ENCODE measurements at places on chromosomes 5 and 9. TPM values are rescaled to one million over a fixed set of nuclear protein-coding genes. Genes with fewer than 3 reads are reported as not detected.

The ANKH gene
- 14.7 TPM for polyA plus RNA-seq

The C5 gene
- polyA plus RNA-seq = 1.7 TPM

The PNPLA7 gene
- polyA plus RNA-seq = 5.7 TPM

The RNF180 gene
- polyA plus RNA-seq = not detected

The SLC45A2 gene
- polyA plus RNA-seq = not detected

The FSTL4 gene
- 0.39 TPM for polyA plus RNA-seq

The PCDHGA10 gene
- polyA plus RNA-seq = not detected

The PHAX gene
- polyA plus RNA-seq = 29.7 TPM

The NUTM2G gene
- not detected for polyA plus RNA-seq

The CNTNAP3 gene
- not detected for polyA plus RNA-seq

The COL23A1 gene
- not detected for polyA plus RNA-seq

- peaks cover 7% of the 10 kb centered on the region for H3K4me1 ChIP-seq
- DNase-seq = no peak
- H3K4me3 ChIP-seq = no peak overlapping the region
- H3K27ac ChIP-seq = no peak overlapping the region
Measured at GRCh38 chr9:93354451-93354850, 97.0 kb upstream of the FAM120A start.

GRCh38 chr5:53994148-53994547 is 316.2 kb downstream of the ARL15 start:
- H3K4me1 ChIP-seq = no peaks in the 10 kb centered on the region
- no peak overlapping the region for H3K4me3 ChIP-seq
- no peak for DNase-seq
- no peak overlapping the region for H3K27ac ChIP-seq

DNA sequence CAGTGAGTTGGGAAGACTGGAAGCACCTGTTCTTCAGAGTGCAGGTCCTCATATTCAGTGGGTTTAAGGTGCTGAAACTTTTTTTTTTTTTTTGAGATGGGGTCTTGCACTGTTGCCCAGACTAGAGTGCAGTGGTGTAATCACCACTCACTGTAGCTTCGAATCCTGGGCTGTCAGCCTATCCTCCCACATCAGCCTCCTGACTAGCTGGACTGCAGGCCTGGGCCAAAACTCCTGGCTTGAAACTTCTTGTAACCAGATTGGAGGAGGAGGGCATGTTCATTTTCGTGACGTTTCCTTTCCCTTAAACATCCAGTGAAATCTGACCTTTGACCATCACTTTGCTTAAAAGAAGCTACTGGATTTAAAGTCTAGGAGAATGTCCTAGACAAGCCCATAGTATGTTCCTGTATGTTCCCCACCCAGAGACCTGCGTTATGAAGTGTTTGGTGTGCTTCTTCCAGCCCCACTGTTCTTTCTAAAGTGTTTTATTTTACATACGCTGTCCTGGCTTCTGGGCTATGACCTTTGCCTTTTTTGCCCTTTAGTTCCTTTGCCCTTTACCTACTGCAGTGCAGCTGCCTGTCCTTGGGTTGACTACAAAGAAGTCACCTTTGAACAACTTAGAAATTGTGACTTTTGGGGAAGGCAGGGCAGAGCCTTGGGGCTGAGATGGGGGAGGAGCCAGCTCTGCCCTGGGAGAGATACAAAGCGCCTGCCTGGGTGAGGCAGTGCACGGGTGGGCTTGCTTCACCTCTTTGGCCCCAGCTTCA is 18.4 kb downstream of the TENT4A start:
- H3K4me3 ChIP-seq = no peak overlapping the region
- no peak overlapping the region for H3K27ac ChIP-seq

GRCh38 chr9:131630205-131630831 is 85.0 kb downstream of the PRRT1B start:
- peaks cover 4% of the 10 kb centered on the region for H3K36me3 ChIP-seq

- peak; percentile 66 for DNase-seq
- H3K27me3 ChIP-seq = peaks cover 4% of the 10 kb centered on the region
- H3K27ac ChIP-seq = peak overlapping the region; percentile 10
- H3K36me3 ChIP-seq = no peaks in the 10 kb centered on the region
- peaks cover 13% of the 10 kb centered on the region for H3K4me1 ChIP-seq
Measured at GRCh38 chr9:81113453-81114124, 575.8 kb downstream of the TLE1 start.

- no peak overlapping the region for H3K4me3 ChIP-seq
- H3K27me3 ChIP-seq = no peaks in the 10 kb centered on the region
- H3K27ac ChIP-seq = no peak overlapping the region
- H3K36me3 ChIP-seq = no peaks in the 10 kb centered on the region
Measured at GRCh38 chr9:122366074-122366660, 4.7 kb upstream of the PTGS1 start.

DNA sequence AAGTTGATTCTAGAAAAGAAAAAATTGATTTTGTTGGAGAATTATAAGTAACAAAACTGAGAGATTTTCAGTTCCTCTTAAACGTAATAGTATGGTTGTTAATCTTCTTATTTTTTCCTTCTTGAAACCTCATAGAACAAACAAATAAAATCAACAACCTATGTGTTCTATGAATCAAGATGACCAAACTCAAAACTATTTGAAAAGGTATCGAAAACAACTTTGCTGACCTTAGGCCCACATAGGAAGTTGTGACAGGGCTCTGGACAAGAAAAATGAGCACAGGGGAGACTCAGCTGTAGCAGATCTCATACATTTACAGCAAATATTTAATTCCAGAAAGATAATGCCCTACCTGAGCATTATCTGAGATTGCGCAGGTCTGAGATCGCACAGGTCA is 169.4 kb upstream of the CCNH start:
- no peak overlapping the region for H3K27ac ChIP-seq
- H3K36me3 ChIP-seq = no peaks in the 10 kb centered on the region
- H3K27me3 ChIP-seq = no peaks in the 10 kb centered on the region
- DNase-seq = no peak
- no peaks in the 10 kb centered on the region for H3K4me1 ChIP-seq

GRCh38 chr9:68710111-68710471 is 5.1 kb downstream of the PIP5K1B start:
- H3K4me1 ChIP-seq = peaks cover 75% of the 10 kb centered on the region
- H3K27ac ChIP-seq = no peak overlapping the region
- H3K27me3 ChIP-seq = no peaks in the 10 kb centered on the region
- no peak for DNase-seq
- peaks cover 11% of the 10 kb centered on the region for H3K36me3 ChIP-seq
- H3K4me3 ChIP-seq = no peak overlapping the region

DNA sequence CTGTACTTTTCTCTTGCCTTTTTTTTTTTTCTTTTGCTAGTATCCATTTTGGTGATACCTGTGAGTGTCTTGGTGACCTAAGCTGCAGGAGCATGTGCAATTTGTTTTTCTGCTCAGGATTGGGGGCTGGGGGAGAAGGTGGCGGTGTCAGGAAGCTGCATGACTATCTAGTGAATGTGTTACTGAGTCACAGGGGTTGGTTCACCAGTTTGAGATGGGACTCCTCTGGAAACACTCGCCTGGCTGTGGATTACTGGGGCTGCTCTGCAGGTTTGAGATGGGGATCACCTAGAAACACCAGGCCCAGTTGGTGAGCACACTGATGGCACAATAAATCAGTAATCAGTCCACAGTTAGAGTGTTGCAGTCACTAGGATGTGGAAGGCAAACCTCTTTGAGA is 447.9 kb downstream of the SPATA31D1 start:
- H3K4me1 ChIP-seq = no peaks in the 10 kb centered on the region
- H3K27me3 ChIP-seq = no peaks in the 10 kb centered on the region
- H3K4me3 ChIP-seq = no peak overlapping the region
- no peak for DNase-seq
- H3K27ac ChIP-seq = no peak overlapping the region

DNA sequence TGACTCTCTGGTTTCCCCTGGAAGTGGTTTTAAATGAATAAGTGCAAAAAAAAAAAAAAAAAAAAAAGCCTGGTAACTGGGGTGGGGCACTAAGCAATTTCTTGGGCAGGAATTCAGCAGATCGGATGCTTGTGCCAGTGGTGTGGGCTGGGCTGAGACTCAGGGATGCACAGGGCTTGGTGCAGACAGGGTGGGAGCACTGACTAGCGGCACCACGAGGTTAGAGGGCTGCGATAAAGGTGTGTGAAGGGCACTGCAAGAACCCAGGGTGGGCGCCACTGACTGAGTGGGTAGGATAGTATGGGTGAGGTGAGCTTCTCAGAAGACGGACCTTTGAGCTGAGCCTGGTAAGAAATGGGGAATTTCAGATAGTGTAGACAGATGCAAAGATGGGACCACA is 45.5 kb upstream of the CPLX2 start:
- no peak overlapping the region for H3K27ac ChIP-seq
- H3K36me3 ChIP-seq = no peaks in the 10 kb centered on the region
- no peak overlapping the region for H3K4me3 ChIP-seq
- no peaks in the 10 kb centered on the region for H3K4me1 ChIP-seq

GRCh38 chr9:21104787-21105186 is 27.0 kb upstream of the IFNB1 start:
- no peak overlapping the region for H3K4me3 ChIP-seq
- H3K4me1 ChIP-seq = peaks cover 8% of the 10 kb centered on the region
- no peak overlapping the region for H3K27ac ChIP-seq
- H3K27me3 ChIP-seq = no peaks in the 10 kb centered on the region
- no peaks in the 10 kb centered on the region for H3K36me3 ChIP-seq

GRCh38 chr5:40204144-40204543 is 475.6 kb upstream of the PTGER4 start:
- no peak overlapping the region for H3K4me3 ChIP-seq
- H3K36me3 ChIP-seq = no peaks in the 10 kb centered on the region
- no peak overlapping the region for H3K27ac ChIP-seq
- H3K27me3 ChIP-seq = no peaks in the 10 kb centered on the region

DNA sequence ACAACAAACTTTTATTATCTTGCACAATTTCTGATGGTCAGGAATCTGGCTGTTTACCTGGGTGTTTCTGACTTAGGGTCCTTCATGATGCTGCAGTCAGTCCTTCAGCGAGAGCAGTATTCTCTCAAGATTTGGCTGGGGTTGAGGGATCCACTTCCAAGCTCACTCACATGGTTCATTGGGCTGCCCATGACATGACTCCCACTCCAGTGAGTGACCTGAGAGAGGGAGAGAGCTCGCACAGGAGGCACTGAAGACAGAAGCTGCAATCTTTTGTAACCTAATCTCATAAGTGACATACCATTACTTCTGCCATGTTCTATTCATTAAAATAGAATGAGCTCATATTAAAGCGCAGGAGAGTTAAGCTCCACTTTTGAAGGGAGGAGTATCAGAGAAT is 212.6 kb downstream of the SPATA31D1 start:
- no peaks in the 10 kb centered on the region for H3K36me3 ChIP-seq
- peak overlapping the region; percentile 70 for H3K27ac ChIP-seq
- no peak overlapping the region for H3K4me3 ChIP-seq

DNA sequence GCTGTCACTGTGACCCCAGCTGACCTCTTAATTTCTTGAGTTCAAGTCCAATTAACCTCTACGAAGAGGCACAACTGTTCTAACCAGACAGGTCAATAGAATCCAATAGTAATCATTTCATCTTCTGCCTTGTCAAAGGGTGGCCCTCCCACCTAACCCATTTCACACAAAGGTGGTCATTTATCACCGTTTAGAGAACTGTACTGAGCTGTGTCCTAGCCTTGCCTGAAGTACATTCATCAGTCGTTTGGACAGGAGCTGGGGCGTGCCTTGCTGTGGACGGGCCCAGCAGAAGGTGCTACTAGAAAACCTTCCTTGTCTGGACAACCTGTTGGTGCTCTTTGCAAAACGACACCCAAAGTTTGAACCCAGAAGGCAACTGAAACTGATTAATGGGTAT is 605.4 kb downstream of the ISL1 start:
- no peak for DNase-seq
- H3K36me3 ChIP-seq = no peaks in the 10 kb centered on the region
- H3K4me3 ChIP-seq = no peak overlapping the region
- no peak overlapping the region for H3K27ac ChIP-seq
- no peaks in the 10 kb centered on the region for H3K27me3 ChIP-seq
- no peaks in the 10 kb centered on the region for H3K4me1 ChIP-seq

- DNase-seq = no peak
- no peak overlapping the region for H3K4me3 ChIP-seq
- H3K27ac ChIP-seq = no peak overlapping the region
- H3K27me3 ChIP-seq = no peaks in the 10 kb centered on the region
- H3K4me1 ChIP-seq = no peaks in the 10 kb centered on the region
Measured at GRCh38 chr5:68122439-68123328, 92.9 kb upstream of the PIK3R1 start.

- no peak overlapping the region for H3K4me3 ChIP-seq
- DNase-seq = no peak
- H3K4me1 ChIP-seq = no peaks in the 10 kb centered on the region
- no peaks in the 10 kb centered on the region for H3K36me3 ChIP-seq
- no peak overlapping the region for H3K27ac ChIP-seq
Measured at GRCh38 chr5:156762771-156763170, 87.3 kb upstream of the PPP1R2B start.

- H3K4me1 ChIP-seq = peaks cover 3% of the 10 kb centered on the region
- no peak overlapping the region for H3K27ac ChIP-seq
- no peaks in the 10 kb centered on the region for H3K36me3 ChIP-seq
- no peaks in the 10 kb centered on the region for H3K27me3 ChIP-seq
- no peak for DNase-seq
Measured at GRCh38 chr9:112084334-112084733, 90.8 kb downstream of the SUSD1 start.

- peaks cover 97% of the 10 kb centered on the region for H3K4me1 ChIP-seq
- H3K27ac ChIP-seq = no peak overlapping the region
- H3K4me3 ChIP-seq = peak overlapping the region; percentile 26
Measured at GRCh38 chr9:131404987-131405386, 11.1 kb downstream of the PRRC2B start.

- no peaks in the 10 kb centered on the region for H3K4me1 ChIP-seq
- H3K4me3 ChIP-seq = no peak overlapping the region
- H3K27me3 ChIP-seq = peaks cover 34% of the 10 kb centered on the region
- no peak for DNase-seq
- no peak overlapping the region for H3K27ac ChIP-seq
Measured at GRCh38 chr5:1435369-1435768, 9.9 kb downstream of the SLC6A3 start.

GRCh38 chr5:5419291-5420210 is 2.9 kb upstream of the ICE1 start:
- peaks cover 13% of the 10 kb centered on the region for H3K4me1 ChIP-seq
- H3K27me3 ChIP-seq = no peaks in the 10 kb centered on the region
- no peak for DNase-seq
- H3K4me3 ChIP-seq = no peak overlapping the region

DNA sequence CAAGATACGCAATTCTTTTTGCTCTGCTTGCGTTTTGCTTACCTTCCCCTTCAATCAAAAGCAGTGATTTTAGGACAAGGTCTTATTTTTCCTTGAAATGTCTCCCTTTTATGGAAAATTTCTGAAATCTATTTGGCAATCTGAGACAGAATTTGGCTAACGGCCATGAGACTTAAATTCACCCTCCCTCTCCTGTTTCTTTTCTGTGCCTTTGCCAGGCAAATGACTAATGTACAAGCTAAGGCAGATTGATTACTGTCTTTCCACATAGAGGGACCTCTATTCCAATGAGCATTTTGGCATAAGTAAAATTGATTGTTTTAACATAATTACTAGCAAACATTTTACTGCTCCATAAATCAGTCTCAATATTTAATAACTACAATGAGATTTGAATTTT is 31.7 kb downstream of the FAM81B start:
- H3K27me3 ChIP-seq = no peaks in the 10 kb centered on the region
- no peak for DNase-seq
- no peak overlapping the region for H3K4me3 ChIP-seq
- no peaks in the 10 kb centered on the region for H3K36me3 ChIP-seq
- H3K27ac ChIP-seq = no peak overlapping the region

- peaks cover 5% of the 10 kb centered on the region for H3K4me1 ChIP-seq
- H3K4me3 ChIP-seq = no peak overlapping the region
- peaks cover 9% of the 10 kb centered on the region for H3K27me3 ChIP-seq
- DNase-seq = no peak
- H3K27ac ChIP-seq = no peak overlapping the region
- no peaks in the 10 kb centered on the region for H3K36me3 ChIP-seq
Measured at GRCh38 chr5:760363-761058, 24.0 kb downstream of the ZDHHC11B start.

- no peaks in the 10 kb centered on the region for H3K36me3 ChIP-seq
- peak overlapping the region; percentile 21 for H3K27ac ChIP-seq
- H3K4me3 ChIP-seq = no peak overlapping the region
Measured at GRCh38 chr5:34574936-34575467, 81.1 kb upstream of the RAI14 start.

All from naive B cell (primary cell).